ENCODE measurements at places on chromosomes 7 and 10. TPM values are rescaled to one million over a fixed set of nuclear protein-coding genes. Genes with fewer than 3 reads are reported as not detected.

TEX36 gene
- total RNA-seq = not detected

ADAM22 gene
- 0.25 TPM for total RNA-seq

SLC26A3 gene
- not detected for total RNA-seq

VENTX gene
- not detected for total RNA-seq

LRRTM3 gene
- total RNA-seq = not detected

PLEKHS1 gene
- 0.07 TPM for total RNA-seq

COL28A1 gene
- total RNA-seq = 0.99 TPM

IFRD1 gene
- total RNA-seq = 33.0 TPM

OR2A2 gene
- not detected for total RNA-seq
